ENCODE measurements at places on chromosomes 11 and 22.

DNA sequence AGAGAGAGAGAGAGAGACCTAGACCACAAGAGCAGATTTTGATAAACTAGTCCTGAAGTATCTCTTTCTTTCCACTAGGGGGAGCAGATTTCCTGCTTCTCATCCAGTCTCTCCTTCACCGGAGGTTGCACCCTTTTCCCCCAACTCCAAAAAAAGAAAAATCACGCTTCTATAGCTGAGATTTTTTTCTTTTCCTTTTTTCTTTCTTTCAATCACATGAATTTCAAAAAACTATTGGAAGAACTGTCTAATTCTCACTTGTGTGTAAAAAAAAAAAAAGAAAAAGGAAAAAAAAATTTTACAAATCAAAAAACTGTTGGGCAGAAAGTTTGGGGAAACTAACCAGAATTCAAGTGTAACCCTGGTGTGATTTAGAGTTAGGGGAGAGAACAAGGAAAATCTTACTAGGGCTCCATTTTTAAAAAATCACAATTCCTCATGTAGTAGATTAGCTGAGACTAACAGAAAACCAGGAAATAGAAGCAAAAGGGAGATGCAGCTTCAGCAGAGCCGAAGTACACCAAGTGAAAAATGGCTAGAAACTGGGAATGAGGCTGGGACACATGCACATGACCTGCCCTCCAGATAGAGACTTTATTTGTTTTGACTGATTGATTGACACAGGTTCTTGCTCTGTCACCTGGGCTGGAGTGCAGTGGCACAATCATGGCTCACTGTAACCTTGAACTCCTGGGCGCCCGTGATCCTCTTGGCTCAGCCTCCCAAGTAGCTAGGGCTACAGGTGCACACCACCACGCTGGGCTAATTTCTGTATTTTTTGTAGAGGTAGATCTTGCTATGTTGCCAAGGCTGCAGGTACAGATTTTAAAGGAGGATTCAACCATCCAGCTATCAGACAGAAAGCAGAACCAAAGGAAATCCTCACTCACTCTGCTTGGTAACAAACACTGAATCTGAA is 27.1 kb downstream of the SDHD start:
- DNase-seq: no peak

DNA sequence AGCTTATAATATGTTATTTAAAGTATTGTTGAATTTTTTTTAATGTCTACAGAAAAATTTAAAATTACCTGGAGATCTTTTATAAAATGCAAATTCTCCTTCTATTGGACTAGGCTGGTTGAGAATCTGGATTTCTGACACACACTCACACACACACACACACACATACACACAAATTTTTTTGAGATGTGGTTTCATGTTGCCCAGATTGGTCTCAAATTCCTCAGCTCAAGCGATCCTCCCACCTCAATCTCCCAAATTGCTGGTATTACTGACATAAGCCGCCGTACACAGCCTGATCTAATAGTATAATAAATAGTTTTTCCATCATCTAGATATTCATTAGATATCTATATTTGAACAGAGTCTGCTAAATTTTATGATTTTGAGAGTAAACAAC is 4.5 kb upstream of the RFPL1 start:
- DNase-seq: no peak

DNA sequence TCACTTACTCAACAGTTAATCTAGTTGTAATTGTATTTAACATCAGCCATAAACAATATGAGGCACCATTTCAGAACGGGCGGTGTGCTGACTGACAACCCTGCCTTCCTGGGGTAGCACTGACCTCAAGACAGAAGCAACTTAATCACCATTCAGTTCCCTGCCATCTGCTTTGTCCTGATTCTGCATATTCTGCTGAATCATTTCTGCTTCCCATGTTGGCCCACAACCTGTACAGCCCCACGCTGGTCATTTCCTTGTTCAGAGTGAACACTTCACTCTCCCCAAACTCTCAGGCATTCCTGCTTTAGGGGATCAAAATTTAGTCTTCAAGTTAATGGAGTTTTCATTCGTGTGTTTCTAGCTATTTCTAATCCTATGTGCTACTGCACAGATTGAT is 132.3 kb upstream of the ZBED5 start:
- DNase-seq: no peak

DNA sequence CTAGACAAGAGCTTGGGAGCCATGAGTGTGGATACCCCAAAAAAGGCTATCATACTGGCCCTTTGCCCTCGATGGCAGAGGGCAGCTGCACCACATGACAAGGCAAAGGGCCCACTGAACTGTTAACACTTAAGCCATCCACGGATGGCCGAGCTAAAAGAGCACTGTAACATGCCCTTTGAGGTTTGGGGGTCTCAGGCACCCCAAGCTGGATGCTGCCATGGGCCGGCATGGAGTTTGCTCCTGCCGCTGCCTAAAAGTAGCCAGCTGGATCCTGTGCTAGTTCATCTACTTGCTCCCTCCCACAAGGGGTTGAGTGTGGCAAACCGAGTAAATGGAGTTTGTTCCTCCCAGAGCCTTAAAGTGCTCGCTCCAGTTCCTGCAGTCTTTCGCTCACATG is 383.2 kb upstream of the LRRC4C start:
- DNase-seq: no peak
